ENCODE measurements at places on chromosomes 13 and 19.

DNA sequence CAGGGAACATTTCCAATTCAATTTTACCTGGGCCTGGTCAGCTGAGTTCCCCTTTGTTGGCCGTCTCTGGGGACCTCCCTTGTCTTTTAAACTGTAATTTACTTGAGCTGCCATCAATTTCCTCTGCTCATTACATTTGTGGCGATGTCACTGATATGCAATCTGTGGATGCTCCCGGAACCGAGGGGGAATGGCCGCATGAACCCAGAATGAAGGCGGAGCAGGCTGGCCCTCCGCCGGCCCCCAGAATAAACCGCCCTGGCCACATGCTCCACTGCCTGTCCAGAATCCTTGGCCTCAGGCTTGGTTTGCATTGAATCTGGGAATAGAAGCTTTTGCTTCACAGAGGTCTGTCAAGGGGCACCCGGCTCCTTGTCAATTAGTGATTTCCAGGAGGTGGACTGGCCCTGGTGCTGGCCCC lies 276.8 kb downstream of the TEX29 start:
- DNase-seq = no peak

DNA sequence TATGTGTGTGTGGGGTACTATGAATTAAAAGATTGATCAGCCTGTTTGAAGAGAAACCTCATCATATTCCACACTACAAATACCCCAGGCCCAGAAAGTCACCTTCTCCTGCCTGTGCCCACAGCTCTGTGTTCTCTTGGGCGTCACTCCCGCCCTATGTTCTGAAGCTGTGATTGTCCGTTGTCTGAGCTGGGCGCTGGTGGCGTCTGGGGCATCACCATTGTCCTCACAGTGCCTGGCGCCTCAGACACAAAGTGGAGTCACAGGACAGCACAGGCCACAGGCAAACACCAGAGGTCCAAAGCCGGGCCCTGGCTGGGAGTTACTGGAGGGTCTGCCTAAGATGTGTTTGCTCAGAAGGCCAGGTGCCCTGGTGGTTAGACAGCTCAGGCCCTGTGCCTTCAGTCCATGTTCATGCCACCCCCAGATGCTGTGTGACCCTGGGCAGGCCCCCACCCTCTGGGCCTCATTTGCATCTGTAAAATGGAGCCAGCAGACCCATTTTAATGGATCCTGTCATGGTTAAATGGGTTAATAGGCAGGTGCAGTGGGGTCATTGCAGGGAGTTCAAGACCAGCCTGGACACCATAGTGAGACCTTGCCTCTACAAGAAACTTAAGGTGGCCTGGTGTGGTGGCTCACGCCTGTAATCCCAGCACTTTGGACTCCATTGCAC lies 34.5 kb downstream of the DNM2 start:
- no peak for DNase-seq

GRCh38 chr19:15432629-15433518 lies 14.1 kb upstream of the AKAP8L start:
- peak; percentile 100 for DNase-seq

DNA sequence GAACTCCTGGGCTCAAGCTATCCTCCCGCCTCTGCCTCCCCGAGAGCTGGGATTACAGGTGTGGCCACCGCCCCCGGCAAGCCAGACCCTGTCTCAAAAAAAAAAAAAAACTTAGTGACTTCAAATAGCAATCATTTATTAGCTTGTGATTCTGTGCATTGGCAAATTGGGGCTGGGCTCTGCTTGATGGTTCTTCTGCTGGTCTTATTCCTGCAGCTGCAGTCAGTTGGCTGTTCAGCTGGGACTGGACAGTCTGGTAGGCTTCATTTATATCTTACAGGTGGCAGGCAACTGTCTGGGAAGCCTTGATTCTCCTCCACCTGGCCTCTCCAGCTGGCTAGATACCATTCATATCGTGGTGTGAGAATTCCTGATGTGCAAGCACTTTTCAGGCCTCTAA lies 7.4 kb downstream of the DHDH start:
- DNase-seq = peak; percentile 7

GRCh38 chr13:74003374-74003773 lies 130.8 kb downstream of the KLF12 start:
- DNase-seq = no peak

- no peak for DNase-seq
Observed at GRCh38 chr13:52638666-52639328, 3.4 kb upstream of the HNRNPA1L2 start.

- DNase-seq = no peak
Observed at GRCh38 chr13:100510208-100510957, 78.2 kb downstream of the GGACT start.

DNA sequence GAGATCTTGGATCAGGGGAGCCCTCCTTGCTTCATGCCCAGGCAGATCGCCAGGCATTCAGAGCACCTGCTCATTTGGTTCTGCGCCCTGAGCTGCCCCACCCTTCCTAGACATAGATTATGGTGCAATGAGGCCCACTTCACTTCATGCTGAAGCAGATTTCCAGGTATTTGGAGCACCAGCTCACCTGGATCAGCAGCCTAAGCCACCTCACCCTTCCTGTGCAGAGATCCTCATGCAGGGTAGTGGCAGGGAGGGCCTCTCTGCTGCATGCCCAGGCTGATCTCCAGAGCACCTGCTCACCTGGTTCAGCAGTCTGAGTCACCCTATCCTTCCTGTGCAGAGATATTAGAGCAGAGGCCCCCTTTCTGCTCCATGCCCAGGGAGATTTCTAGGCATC lies 1966.1 kb downstream of the PCDH9 start:
- DNase-seq = no peak

DNA sequence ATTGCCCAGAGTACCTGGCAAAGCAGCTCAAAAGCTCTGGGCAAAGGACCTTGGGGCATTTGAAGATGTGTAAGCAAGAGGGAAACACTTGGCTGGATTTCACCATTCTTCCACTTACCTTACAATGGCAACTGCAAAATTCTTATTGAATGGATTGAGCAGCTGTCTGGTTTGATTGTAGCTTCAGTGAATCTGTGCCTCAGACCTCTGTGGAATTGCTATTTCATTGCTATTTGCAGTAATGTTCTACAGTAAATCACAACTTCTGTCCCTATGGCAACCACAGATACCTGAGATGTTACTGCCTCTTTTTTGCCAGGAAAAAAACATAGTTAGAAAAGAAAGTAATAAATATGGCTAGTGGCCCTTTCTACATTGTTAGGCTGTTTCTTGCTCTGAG lies 519.5 kb downstream of the SUCLA2 start:
- no peak for DNase-seq

DNA sequence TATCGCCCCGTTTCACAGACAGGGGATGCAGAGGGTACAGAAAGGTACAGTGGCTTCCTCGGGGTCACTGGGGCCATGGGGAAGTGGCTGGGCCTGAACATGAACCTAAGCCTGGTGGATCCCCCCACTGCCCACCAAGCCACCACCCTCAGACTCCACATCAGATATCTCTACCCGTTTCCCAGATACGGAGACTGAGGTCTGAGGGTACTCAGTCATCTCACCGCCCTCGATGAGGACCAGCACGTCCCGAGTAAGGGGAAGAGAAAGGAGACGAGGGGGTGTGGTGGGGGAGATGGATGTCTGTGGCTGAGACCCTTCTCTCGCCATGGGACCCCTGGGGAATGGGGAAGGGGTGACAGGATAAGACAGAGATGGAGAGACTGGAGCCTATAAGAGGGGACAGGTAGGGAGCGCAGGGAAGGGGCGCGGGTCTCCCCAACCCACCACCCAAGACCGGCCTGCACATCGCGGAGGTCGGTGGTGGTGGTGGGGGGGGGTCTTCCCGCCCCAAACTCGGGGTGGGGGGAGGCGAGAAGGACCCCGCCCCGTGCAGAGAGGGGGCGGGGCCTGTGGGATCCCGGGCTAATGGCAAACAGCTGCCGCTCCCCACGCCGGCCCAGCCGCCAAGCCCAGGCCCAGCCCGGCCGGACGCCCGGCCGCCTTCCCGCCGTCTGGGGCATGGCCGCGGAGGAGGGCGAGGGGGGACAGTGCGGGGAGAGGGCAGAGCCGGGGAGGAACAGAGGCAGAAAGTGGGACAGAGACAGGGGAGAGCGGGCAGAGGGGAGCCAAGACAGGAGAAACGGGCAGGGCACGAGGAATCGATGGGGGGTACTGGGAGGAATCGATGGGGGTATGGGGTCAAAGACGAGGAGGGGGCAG lies 698 bp downstream of the KANK2 start:
- DNase-seq = peak; percentile 59

GRCh38 chr13:112106478-112107141 lies 39.7 kb downstream of the SOX1 start:
- DNase-seq = no peak

GRCh38 chr13:51457086-51457815 lies 4.4 kb upstream of the INTS6 start:
- no peak for DNase-seq

DNA sequence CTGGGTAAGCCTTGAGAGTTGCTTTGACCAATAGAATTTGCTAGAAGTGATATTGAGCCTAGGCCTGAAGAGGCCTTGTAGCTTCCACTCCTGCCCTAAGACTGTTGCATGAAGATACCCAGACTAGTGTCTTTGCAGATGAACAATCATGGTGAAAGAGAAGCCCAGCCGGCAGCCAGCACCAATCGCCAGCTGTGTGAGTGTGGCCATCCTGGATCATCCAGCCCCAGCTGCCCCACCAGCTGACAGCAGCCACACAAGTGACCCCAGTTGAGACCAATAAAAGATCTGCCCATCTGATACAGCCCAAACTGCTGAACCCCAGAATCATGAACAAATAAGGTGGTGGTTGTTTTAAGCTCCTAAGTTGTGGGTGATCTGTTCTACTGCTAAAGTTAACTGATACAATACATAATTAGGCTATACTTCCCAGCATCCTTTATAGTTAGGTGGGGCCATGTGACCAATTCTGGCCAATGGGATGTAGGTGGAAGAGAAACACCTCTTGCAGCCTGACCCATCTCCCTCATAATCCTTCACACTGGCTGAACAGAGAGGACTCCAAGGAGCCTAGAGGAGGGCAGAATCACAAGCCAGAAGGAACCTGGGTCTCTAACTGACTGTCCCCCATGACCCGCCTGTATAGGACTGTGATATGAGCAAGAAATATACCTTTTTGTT lies 9.4 kb upstream of the ZNF428 start:
- DNase-seq = no peak

- DNase-seq = no peak
Observed at GRCh38 chr13:49436890-49437289, 7.0 kb downstream of the CAB39L start.

GRCh38 chr13:20351281-20352022 lies 119.3 kb upstream of the GJB6 start:
- DNase-seq = no peak

- DNase-seq = no peak
Observed at GRCh38 chr19:37346091-37346490, 24.8 kb upstream of the ZNF527 start.

- no peak for DNase-seq
Observed at GRCh38 chr19:34603003-34603402, 74.0 kb downstream of the SCGB2B2 start.

GRCh38 chr13:28582892-28583240 lies 76.1 kb upstream of the POMP start:
- DNase-seq = no peak

DNA sequence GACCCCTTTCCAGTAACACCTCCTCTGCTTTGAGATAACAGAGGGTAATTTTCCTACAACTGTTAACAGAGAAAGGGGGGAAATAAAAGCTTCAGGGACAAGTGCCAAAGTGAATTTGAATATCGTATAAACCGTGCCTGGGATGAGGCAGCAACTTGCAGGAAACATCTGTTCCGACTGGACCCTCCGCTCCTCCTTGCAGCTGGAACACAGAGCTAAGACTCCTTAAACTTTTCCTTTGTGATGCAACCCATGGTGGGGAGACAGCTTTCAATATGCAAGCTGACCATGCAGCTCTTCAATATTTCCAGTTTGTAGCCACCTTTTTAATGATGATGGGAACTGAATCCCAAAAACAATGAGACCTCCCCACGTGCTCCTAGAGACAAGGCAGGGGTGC lies 432.6 kb downstream of the ZNF536 start:
- no peak for DNase-seq

DNA sequence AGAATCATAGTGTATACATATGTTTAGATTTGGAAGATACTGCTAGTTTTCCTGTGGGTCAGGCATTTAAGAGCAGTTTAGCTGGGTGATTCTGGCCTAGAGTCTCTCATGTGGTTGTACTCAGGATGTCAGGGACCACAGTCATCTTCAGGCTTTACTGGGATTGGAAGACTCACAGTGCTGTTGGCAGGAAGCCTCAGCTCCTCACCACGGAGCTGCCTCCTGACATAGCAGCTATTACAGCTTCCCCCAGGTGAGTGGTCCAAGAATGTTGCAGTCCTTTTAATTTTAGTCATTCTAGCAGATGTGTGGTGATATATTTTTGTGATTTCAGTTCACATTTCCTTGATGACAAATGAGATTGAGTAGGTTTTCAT lies 16.9 kb upstream of the GPR18 start:
- no peak for DNase-seq

DNA sequence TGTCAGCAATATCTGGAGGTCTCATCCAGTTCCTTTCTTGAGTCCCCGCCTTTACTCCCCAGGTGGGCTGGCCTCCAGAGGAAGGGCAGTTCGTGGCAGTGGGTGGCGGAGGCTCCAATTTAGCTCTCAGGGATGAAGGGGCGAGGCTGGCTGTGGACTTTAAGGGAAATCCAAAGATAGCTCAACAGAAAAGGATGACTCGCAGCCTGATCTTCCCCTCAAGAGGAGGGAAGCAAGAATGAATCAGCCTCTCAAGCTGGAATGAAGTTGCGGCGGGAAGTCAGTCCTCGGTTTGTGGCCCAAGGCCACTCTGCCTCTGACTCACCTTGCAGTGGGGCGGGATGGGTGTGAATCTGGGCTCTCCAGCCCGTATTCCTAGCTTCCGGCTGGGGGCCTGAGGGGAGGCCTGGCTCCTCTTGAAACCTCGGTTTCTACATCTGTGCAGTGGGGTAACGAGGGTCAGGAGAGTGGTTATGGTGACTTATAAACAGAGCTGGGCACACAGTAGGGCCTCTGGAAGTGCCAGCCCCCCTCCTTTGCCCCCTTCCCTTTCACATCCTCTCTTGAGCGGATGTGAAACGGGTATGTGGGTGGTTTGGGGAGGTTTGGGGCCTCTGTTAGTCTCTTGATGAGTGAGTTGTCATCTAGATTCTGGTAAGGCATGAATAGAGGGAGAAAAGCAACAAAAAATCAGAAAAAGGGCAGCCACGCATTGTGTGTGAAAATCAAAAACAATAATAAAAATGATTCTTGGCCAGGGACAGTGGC lies 10.5 kb upstream of the SMG9 start:
- peak; percentile 74 for DNase-seq

- DNase-seq = no peak
Observed at GRCh38 chr13:24662195-24663088, 17.8 kb upstream of the ATP12A start.

GRCh38 chr13:106756446-106756845 lies 188.5 kb upstream of the ARGLU1 start:
- no peak for DNase-seq

GRCh38 chr13:98930151-98930591 lies 47.7 kb downstream of the DOCK9 start:
- DNase-seq = no peak

DNA sequence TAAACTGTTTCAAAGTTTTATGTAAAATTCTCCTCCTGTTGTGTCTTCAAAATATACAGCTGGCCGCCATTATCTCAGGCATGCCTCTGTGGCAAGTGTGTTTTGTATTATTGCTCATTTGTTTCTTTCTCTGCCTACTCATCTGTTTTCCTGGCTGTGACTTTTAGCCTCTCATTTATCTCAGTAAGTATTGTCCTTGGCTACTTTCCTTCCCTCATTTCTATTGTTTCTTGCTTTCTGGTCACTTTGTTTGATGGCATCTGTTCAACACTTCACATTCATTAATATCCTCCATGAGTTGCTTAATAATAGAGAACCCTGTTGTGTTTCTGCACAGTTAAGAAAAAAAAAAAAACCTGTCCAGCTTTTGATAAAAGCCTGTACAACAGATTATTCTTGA lies 869.4 kb downstream of the PCDH17 start:
- DNase-seq = no peak

- peak; percentile 28 for DNase-seq
Observed at GRCh38 chr19:35354898-35355297, 3.4 kb upstream of the FFAR3 start.
